GM12892 (cell line): ENCODE measurements at places on chromosomes 1 and 21.

- DNase-seq, result no peak
These were observed 3.5 kb downstream of the NBL1 start for GRCh38 chr1:19647643-19648042.

- DNase-seq, result no peak
These were observed 79.2 kb upstream of the NRIP1 start for GRCh38 chr21:15144026-15144425.

- DNase-seq, result no peak
These were observed 124.3 kb downstream of the NOS1AP start for GRCh38 chr1:162193815-162194214.

GRCh38 chr1:153231785-153232184 is 14.4 kb downstream of the PRR9 start:
- no peak for DNase-seq

DNA sequence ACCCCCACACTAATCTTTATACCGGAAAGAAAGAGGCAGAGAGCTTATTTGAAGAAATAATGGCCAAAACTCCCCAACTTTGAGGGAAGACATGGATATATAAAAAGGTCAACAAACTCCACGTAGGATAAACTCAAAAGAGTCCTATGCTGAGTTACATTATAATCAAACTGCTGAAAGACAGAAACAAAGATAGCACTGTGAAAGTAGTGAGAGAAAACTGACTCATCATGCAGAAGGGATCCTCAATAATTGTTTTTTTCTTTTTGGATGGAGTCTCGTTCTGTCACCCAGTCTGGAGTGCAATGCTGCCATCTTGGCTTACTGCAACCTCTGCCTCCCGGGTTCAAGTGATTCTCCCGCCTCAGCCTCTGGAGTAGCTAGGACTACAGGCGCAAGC is 48.5 kb upstream of the TTC39A start:
- no peak for DNase-seq

- no peak for DNase-seq
These were observed 328.9 kb downstream of the LTN1 start for GRCh38 chr21:28663754-28664153.

DNA sequence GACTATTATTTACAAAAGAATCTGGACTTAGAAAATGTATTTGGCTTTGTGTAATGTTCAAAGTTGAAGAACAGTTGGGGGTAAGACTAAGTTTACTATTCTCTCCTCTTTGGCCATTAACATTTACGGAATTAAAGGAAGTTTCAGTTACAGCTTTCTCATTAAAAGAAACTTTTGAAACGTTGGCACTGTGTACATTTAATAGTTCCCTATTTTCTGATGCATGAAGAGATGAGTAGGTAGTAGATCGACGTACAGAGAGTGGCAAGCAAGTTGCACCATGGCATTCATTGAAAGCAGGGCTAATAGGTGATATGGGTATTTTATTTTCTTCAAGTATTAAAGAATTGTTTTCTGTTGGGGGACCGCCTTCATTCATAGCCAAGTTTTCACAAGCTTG is 3.2 kb downstream of the ASPM start:
- no peak for DNase-seq

GRCh38 chr1:222772996-222773379 is 36.0 kb downstream of the FAM177B start:
- no peak for DNase-seq

- no peak for DNase-seq
These were observed 126.5 kb downstream of the HHIPL2 start for GRCh38 chr1:222421380-222421779.

- DNase-seq, result no peak
These were observed 37.0 kb upstream of the ATP6V1G3 start for GRCh38 chr1:198577444-198577843.

GRCh38 chr1:223143537-223144248 is 645 bp upstream of the TLR5 start:
- peak; percentile 40 for DNase-seq

GRCh38 chr1:111392042-111392441 is 35.5 kb downstream of the OVGP1 start:
- DNase-seq, result no peak

GRCh38 chr1:174397261-174397660 is 50.5 kb upstream of the GPR52 start:
- DNase-seq, result no peak

DNA sequence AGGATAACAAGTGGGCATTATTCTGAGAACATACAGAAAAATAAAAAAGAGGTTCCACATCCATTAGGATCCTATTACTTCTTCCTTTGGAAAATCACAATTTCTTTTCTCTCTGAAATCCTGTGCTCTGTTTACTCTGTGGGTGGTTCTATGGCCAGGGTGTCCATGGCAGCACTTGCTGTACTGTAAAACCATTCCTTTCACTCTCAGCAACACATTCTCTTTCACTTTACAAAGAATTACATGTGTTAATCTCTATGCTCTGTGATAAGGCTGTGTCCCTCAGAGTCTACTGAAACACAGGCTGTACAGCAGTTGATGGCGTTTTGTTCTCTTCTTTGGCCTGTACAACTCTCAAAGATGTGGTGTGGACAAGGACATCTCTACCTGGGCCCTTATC is 524.1 kb downstream of the PTBP2 start:
- DNase-seq, result no peak

DNA sequence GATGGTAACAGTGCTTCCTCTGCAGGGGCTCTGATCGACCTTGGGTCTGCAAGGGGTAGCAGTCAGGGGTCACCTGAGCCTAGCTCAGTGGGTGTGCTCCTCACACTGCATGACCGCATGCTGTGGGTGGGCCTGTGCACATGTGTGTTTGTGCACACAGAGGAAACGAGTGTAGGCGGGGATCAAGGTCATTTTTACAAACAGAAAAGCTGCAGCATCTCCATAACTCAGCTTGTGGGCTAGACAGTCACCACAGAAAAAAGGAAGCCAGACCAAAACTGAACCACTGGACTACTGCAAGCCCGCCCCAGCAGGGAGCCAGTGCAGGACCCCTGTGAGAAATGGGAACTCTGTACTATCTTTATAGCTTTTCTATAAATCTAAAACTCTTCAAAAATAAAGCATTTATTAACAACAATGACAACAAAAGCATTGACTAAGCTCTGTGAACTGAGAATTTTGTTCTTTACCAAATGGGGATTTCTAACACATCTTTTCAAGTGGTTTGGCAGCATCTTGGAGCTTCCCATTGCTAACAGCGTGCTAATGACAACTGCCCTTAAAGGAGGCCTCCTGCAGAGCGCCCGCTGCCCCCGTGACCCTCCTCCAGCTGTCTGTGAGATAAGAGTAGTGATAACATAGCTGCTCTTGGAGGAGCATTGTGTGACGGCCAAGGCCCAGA is 19.9 kb upstream of the NEK2 start:
- peak; percentile 36 for DNase-seq

GRCh38 chr1:119968068-119968492 is 71.8 kb upstream of the ADAM30 start:
- DNase-seq, result no peak

GRCh38 chr1:15557594-15557993 is 27.3 kb downstream of the AGMAT start:
- no peak for DNase-seq

DNA sequence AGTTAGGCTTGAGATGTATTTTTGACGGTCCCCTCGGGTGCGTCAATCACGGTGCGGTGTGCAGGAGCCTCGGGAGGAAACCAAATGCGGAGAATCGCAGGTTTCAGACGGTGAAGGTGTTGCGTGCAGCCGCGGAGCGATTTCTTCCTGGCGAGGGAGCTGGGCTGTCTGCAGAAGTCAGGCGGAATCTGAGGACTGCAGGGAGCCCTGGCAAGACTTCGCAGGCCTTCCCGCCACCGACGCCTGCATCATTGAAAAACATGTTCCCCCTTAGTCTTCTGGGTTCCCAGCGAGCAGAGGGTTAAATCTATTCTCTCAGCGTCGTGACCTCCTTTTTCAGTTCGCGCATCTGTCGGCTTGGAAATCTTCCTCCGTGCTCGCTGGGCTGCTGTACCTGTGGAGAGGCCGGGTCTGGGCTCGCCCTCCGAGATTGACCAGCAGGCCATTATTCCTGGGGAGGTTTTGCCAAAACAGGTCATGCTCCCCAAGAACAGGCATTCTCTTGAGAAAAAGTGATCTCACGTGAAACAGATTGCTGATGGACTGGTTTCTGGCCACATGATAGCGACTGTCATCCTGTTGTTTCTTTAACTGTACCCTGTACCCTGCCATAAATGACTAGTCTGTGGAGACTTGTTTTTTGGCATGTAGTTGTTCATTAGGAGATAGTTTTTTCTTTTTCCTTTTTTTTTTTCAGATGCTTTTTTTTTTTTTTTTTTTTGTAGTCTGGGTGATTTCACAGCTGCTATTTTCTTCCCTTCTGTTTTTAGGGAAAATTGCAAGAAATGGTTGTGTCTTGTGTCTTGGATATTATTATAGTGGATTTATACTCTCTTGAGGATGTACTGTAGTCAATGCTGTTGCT is 894 bp downstream of the EPB41 start:
- no peak for DNase-seq

DNA sequence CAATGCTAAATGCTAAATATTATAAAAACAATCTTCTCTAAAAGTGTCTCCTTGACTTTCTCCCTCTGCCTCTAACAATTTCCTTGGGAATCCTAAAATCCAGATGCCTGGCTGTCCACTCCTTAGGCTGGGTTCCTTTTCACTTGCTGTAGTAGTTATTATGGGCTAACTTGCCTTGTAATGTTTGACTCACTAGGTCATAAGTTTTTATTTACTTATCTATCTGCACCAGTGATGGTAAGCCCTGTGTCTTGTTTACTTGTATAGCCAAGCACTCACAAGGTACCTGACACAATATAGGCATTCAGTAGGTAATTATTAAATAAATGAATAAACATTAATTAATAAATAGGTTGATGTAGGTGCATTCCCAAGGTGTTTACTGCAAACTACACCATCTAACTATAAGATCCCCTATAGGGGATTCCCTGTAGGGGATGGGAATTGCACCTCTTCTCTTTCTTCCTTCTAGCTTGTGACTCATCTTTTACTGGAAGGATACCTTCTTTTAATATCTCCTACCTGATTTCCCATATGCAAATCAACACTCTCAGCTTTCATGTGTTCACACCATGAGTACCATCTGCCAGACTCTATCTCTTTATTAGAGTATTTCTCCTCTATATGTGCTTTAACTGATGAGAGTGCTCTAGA is 14.7 kb upstream of the CHIA start:
- DNase-seq, result no peak

DNA sequence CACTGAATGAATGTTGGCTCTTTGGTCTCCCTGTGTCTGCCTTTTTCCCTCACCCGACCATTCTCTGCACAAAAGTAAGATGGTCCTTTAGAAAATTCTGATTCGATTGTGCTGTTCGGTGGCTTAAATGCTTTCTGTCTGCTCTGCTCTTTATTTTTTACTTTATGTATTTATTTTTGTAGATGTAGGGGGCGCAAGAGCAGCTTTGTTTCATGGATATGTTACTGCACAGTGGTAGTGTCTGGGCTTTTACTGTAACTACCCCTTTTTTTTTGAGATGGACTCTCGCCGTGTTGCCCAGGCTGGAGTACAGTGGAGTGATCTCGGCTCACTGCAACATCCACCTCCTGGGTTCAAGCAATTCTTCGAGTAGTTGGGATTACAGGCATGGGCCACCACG is 15.7 kb downstream of the NLRP3 start:
- DNase-seq, result no peak

GRCh38 chr21:38917043-38917774 is 111.5 kb downstream of the ETS2 start:
- DNase-seq, result no peak

- no peak for DNase-seq
These were observed 705 bp downstream of the UROD start for GRCh38 chr1:45012639-45013278.

GRCh38 chr1:7117399-7118281 is 332.4 kb downstream of the CAMTA1 start:
- no peak for DNase-seq

DNA sequence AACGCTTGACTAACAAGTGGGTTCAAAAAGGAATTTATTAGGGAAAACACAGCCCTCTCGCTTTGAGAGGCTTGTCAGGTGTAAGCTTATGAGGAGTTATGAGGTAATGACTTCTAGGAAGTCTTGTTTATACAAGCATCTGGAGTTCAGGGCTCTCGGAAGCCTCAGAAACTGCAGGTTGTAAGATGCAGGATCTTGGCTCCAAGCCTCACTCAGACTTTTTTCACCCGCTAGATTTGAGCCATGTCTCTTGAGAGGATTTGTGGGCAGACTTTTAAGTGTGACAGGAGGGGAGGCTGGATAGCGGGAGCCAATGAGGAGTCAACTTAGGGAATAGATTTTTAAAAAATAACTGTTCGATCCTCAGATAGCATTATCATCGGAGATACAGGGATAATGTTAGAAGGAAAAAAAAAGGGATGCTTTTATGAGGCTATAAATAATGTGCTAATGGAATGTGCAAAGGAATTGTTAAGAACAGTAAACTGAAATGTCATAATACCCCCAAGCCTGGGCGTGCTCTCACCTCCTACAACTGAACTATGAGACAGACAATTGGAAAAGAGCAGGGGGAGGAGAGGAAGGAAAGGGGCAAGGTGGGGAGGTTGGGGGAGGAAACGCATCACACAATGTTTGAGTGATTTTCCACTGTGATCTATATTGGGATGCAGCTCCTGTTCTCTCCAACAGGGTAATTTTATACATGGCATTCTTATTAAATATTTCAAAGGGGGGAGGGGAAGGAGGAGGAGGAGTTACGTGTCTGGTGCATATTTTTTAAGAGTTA is 107.4 kb upstream of the ESRRG start:
- no peak for DNase-seq

GRCh38 chr1:184684285-184685074 is 70.2 kb downstream of the EDEM3 start:
- DNase-seq, result no peak

GRCh38 chr1:188061881-188062280 is 1233.1 kb downstream of the PLA2G4A start:
- no peak for DNase-seq

GRCh38 chr1:156232201-156232894 is 9.6 kb upstream of the BGLAP start:
- no peak for DNase-seq

- no peak for DNase-seq
These were observed 35.6 kb downstream of the HSPG2 start for GRCh38 chr1:21901473-21901847.

DNA sequence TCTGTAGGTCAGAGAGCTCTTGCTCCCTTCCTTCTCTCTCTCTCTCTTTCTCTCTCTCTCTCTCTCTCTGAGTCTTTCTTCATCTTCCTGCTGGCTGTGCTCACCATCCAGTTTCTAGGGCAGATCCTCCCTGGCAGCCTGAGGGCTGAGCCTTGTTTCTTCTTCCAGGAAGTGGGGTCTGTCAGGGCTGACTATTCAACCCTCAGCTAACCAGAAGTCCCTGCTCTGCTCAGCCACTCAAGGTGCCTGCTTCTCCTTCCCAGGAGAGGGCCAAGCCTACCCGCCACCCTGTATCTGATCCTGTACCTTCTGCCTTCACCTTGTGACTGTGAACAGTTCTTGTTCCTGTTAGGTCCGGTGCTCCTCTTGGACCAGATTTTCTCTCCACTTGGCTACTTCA is 107.6 kb upstream of the ETV3 start:
- no peak for DNase-seq
